EL (cell line): ENCODE measurements at places on chromosomes 4 and X.

- no peak for DNase-seq
Observed at GRCh38 chr4:186743261-186743660, 19.6 kb upstream of the FAT1 start.

GRCh38 chrX:114338870-114339269 lies 245.0 kb upstream of the HTR2C start:
- DNase-seq: no peak

DNA sequence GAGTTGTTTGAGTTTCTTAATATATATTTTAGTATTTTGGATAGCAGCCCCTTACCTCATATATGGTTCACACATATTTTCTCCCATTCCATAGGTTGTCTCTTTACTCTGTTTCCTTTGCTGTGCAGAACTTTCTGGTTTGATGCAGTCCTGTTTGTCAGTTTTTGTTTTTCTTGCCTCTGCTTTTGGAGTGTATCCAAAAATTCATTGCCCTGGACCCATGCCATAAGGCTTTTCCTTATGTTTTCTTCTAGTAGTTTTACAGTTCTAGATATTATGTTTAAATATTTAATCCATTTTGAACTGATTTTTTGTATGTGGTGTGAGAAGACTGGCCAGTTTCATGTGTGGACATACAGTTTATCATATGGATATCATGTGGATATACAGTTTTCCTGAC lies 58.5 kb upstream of the NUDT6 start:
- DNase-seq: no peak

DNA sequence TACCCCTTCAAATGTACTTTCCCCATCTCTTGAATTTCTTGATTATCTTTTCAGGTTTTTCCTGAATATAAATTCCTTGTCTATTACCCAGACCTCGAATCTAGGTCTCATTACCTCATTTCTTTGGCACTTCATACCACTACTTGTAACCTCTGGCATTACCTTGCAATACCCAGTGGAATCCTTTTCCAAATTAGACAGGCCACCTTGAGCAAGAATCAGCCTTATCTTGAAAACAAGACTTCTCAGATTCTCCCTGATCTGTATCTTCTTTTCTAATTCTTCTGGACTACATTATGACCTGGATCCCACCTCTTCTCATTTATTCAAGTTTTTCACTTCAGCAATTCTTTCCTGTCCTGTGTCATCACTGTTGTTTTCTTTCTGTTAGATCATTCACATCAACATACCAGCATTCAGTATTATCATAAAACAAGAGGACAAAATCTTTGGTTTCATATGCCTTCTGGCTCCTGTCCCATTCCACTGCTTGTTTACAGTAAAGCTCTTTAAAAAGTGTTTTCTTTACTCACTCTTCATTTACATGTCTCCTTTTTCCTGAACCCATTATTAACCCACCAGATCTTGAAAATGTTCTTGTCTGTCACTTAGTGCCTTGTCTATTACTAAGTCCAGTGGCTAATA lies 275.6 kb upstream of the HS3ST1 start:
- DNase-seq: no peak

DNA sequence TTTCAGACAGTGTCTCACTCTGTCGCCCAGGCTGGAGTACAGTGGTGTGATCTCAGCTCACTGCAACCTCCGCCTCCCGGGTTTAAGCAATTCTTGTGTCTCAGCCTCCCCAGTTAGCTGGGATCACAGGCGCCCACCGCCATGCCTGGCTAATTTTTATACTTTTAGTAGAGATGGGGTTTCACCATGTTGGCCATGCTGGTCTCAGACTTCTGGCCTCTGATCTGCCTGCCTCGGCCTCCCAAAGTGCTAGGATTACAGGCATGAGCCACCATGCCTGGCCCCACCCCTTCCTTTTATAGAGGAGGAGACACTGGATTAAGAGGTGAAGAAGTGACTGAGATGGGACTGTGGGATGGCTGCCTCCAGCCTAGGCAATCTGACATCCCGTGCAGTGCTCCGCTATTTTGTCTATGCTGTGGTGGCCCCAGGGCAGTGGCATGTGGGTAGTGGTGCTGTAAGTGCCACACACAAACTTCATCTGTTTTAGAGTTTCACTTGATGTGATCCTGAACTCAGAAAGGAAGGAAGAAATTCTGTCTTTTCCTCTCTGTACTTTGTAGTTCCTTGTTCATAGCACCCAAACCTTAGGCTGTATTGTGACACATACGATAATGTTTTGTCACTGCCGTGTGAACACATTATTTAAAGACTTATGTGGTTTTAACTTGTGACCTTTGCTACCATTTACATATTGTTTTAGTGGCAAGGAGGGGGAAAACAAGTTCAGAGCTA lies 48.9 kb downstream of the FNIP2 start:
- no peak for DNase-seq

DNA sequence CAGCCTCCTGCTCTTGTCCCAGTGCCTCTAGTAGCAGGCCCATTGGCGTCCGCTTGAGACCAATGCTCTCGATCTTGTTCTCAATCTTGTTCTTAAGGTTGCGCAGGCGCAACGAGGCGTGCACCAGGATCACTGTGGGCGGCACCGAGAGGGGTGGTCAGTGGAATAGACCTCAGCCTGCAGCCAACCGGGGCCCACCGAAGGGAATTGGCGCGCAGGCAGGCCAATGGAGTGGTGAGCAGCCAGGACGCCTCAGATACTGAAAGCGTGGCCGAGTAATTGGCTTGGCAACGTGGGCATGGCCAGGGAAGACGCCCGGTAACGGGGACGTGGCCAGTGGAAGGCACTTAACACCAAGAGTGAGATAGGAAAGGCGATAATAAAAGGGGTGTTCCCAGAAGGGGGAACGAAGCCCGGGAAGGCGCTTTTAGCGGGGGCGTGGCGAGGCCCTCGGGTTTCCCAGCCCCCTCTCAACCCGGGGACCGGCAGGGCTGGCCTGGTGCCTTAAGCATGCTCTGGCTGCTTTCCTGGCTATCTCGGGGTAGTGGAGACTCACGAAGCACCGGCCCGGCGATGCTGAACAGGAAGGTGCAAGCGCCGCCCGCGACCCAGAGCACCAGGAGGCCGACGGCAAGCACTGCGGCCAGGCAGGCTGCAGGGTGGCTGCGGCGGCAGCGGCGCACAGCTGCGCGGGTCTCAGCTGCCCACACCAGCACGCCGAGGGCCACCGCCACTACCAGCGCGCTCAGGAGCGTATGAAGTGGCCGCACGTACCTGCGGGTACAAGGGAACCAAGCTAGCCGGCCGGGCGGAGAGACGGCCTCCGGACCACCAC lies 1.7 kb downstream of the PRAF2 start:
- DNase-seq: peak; percentile 15

- peak; percentile 44 for DNase-seq
Observed at GRCh38 chrX:16319929-16320328, 152.6 kb downstream of the MAGEB17 start.

- no peak for DNase-seq
Observed at GRCh38 chrX:70455366-70456202, 10.9 kb downstream of the DLG3 start.

DNA sequence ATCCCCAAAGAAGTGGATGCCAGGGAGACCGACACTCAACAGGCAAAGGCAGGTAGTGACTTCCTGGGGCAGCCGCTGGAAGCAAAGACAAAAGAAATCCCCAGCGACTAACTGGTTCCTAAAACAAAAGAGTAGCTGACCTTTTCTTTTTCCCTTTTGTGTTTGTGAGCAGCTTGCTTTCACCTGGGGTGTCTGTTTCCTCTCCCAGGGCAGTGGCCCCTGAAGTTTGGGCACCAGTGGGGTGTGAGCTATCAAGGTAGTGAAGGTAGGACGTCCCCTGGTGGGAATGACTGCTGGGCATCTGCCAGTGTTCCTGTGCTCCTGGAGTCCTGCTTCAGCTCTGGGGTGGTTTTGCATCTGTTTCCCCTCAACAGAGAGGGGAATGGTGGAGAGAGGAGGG lies 41.6 kb upstream of the STIM2 start:
- no peak for DNase-seq

GRCh38 chrX:68429216-68429615 lies 4.1 kb downstream of the OPHN1 start:
- DNase-seq: peak; percentile 83

DNA sequence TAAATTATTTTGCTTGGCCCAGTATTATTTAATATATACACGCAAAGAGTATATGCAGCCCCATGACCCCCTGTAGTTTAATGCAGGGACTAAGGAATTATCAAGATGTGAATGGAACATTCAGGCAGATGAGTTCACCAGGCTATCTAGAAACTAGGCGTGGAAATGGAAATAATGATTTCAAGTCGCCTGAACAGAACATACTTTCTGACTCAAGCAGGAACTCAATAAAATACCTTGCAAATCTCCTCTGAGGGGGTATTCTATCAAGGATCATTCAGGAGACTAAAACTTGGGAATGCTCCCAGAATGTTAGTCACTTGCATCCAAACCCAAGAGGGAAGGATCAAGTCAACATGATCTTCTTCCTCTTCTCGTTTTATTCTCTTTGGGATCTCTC lies 59.6 kb upstream of the RASSF6 start:
- peak; percentile 72 for DNase-seq

DNA sequence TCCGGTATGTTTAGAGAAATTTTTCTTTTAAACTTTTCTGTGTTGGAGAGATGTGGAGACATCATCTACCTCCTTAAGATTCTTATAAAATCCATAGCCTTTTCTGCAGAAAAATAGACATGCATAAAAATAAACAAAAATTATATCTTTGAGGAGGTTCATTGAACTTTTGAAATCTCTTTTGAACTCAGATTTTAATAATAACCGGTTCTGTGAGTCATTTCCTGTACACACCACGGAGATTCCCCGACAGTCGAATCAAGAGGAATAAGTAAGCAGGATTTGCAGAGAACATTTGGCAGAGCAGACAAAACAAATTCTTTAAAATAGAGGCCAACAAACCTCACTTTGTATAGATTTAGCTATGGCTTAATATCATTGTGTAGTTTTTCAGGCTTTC lies 918.7 kb upstream of the POU3F4 start:
- no peak for DNase-seq

- DNase-seq: no peak
Observed at GRCh38 chr4:157999723-158000122, 173.1 kb downstream of the GASK1B start.

DNA sequence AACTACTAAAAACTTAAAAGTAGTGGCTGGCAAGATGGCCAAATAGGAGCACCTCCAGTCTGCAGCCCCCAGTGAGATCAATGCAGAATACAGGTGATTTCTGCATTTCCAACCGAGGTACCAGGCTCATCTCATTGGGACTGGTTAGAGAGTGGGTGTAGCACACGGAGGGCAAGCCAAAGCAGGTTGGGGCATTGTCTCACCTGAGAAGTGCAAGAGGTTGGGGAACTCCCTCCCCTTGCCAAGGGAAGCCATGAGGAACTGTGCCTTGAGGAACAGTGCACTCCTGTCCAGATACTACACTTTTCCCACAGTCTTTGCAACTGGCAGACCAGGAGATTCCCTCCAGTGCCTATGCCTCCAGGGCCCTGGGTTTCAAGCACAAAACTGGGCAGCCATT lies 311.1 kb downstream of the PAPSS1 start:
- no peak for DNase-seq

- no peak for DNase-seq
Observed at GRCh38 chr4:81471298-81471587, 464 bp downstream of the RASGEF1B start.

GRCh38 chrX:109352066-109352588 lies 129.8 kb downstream of the GUCY2F start:
- no peak for DNase-seq

DNA sequence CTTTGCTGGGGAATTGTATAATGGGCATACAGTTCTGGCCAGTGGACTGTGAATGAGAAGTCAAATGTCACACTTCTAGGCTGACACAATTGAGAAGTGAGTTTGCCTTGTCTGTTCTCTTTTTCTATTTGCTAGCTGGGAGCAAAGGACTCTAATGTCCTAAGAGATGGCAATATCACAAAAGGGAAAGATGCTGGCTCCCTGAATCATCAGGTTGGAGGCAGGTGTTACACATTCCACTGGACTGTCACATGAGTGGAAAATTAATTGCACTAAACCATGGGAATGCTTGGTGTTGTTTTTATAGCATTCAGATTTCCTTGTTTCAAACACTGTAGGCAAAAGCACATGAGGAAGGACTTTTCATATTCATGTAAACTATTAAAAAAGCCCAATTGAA lies 388.3 kb downstream of the ADAM29 start:
- no peak for DNase-seq

DNA sequence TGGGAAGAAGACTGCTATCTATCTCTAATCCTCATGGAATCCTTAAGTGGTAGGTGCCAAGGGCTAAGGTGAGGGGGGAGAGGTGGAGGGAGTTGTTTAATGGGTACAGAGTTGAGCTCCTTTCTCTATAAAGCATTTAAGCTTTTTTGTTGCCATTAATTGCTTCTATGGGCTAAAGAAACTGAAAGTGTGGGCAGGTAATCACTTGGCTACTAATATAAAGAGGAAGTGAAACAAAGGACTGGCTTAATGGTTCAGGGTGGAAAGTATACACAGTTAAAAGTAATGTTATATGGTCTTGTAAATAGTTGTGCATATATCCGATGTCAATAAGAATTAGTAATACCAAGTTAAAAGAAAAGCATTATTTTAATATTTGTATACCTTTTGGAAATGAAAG lies 83.9 kb downstream of the POLA1 start:
- DNase-seq: no peak

- DNase-seq: no peak
Observed at GRCh38 chrX:153831429-153832150, 1.2 kb upstream of the PDZD4 start.

DNA sequence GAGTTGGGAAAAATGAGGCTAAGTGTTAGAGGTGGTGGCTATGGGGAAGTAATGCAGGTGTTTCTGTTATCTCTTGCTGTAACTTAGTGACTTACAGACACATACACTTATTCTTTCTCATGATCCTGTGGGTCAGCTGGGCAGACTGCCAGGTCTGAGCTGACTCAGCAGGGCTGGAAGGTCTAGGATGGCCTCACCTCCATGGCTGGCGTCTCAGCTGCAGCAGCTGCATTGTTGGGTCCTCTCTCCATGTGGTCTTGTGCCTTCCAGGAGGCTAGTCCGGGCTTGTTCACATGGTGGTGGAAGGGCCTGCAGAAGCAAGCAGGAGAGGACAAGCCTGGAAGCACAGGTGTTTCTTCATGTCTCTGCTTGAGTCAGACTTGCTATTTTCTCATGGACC lies 172.7 kb downstream of the NHS start:
- peak; percentile 80 for DNase-seq

GRCh38 chrX:23901805-23902204 lies 5.9 kb downstream of the APOO start:
- peak; percentile 72 for DNase-seq

- DNase-seq: no peak
Observed at GRCh38 chr4:9709724-9710123, 71.7 kb upstream of the DRD5 start.

- DNase-seq: no peak
Observed at GRCh38 chr4:173801876-173802661, 272.0 kb upstream of the HAND2 start.

DNA sequence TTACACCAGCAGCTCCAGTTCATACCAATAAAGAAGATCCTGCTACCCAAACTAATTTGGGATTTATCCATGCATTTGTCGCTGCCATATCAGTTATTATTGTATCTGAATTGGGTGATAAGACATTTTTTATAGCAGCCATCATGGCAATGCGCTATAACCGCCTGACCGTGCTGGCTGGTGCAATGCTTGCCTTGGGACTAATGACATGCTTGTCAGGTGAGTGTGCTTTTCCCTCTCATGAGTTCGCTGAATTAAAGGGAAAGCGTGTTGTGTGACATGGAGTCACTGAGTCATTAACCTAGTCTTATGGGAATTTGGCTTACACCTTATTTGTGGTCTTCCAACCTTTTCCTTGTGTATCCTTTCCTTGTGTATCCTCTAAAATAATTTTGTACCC lies 15.9 kb downstream of the TMEM165 start:
- peak; percentile 10 for DNase-seq
